ENCODE measurements at places on chromosomes 13 and 19. TPM values are rescaled to one million over a fixed set of nuclear protein-coding genes. Genes with fewer than 3 reads are reported as not detected.

DNA sequence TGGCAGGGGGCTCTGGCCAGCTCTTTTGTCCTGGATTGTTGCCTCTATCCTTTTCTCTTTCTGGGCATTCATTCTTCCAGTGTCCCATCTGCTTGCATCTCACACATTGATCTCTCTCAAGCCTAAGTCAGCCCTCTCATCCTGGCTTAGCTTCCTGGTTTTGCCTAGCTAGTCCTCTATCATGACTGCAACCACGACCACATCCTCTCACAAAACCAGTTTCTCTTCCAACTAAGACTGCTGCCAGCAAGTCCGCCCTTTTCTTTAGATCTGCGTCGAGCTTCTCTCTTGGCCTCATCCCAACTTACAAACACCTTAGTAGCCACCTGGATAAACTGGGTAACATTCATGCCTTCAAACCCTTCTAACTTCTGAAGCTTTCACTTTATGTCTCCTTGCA is 212.2 kb upstream of the HTR2A start:
- H3K36me3 ChIP-seq = no peaks in the 10 kb centered on the region
- DNase-seq = no peak
- no peak overlapping the region for H3K27ac ChIP-seq
- no peaks in the 10 kb centered on the region for H3K27me3 ChIP-seq
- H3K4me1 ChIP-seq = peaks cover 8% of the 10 kb centered on the region

- no peaks in the 10 kb centered on the region for H3K27me3 ChIP-seq
- no peak overlapping the region for H3K27ac ChIP-seq
- H3K4me3 ChIP-seq = no peak overlapping the region
- H3K36me3 ChIP-seq = no peaks in the 10 kb centered on the region
- no peaks in the 10 kb centered on the region for H3K4me1 ChIP-seq
Observed at GRCh38 chr13:64633948-64634347, 2596.2 kb downstream of the PCDH9 start.

DNA sequence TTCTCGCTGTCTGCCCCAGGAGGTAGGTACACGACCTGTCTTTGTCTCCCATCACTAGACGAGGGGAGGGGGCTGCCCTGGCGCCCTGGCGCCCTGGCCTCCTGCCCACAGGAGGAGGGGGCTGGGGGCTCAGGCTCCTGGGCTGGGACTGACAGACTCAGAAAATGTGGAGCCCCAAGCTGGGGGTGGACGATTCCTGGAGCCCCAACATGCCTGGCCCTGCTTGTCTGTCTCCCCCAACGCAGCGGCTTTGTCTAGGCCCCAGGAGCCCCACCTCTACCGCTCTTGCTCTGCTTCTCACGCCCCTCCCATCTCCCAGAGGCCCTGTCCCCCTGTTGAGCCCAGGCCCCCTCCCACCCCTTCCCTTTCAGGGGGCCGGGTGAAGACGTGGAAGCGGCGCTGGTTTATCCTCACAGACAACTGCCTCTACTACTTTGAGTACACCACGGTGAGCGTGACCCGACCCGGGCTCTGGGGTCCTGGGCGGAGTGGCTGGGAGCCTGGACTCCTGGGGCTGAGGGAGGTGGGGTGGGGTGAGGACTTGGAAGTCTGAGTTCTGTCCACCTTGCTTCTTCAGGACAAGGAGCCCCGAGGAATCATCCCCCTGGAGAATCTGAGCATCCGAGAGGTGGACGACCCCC is 8.6 kb downstream of the CYTH2 start:
- no peak for DNase-seq
- H3K27me3 ChIP-seq = no peaks in the 10 kb centered on the region
- H3K36me3 ChIP-seq = no peaks in the 10 kb centered on the region
- H3K27ac ChIP-seq = no peak overlapping the region

DNA sequence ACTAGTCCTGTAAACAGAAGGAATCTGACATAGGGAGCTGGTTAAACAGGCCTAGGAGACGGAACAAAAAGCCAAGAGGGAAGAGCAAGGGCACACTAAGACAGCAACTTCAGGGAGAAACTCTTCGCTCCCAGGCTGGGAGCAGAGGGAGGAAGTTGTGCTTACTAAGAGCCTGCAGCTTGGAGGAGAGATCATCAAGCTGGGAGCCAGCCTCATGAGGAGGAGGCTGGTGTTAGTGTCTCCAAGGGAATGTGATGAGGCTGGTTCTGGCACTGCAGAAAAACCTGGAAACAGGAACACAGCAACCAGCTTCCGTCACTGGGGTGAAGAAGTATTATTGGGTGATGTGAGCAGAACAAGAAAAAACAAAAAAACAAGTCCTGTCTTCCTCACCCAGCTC is 1027.3 kb downstream of the UQCRFS1 start:
- no peaks in the 10 kb centered on the region for H3K36me3 ChIP-seq
- H3K27me3 ChIP-seq = no peaks in the 10 kb centered on the region
- no peak for DNase-seq

GRCh38 chr19:45560686-45561085 is 23.9 kb downstream of the OPA3 start:
- H3K36me3 ChIP-seq = no peaks in the 10 kb centered on the region
- DNase-seq = no peak
- H3K27me3 ChIP-seq = no peaks in the 10 kb centered on the region
- H3K4me1 ChIP-seq = no peaks in the 10 kb centered on the region
- no peak overlapping the region for H3K4me3 ChIP-seq
- no peak overlapping the region for H3K27ac ChIP-seq

DNA sequence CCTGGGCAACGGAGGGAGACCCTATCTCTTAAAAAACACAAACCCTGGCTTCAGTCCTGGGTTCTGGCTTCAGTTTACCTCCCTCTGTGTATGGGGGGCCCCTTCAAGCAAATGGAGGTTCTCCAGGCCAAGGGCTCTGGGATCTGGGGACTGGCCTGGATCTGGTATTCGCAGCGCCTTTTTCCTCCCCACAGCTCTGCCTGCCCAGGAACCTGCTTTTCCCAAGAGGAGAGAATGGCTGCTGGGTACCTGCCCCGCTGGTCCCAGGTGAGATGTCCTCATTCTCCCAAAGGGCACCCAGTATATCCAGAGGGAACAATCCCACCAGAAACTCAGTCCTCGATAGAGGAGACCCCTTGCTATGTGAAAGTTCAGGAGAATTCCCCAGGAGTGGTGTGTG is 3.2 kb downstream of the ZNF554 start:
- no peak for DNase-seq
- H3K4me1 ChIP-seq = peaks cover 4% of the 10 kb centered on the region
- H3K27me3 ChIP-seq = no peaks in the 10 kb centered on the region
- no peak overlapping the region for H3K4me3 ChIP-seq
- H3K27ac ChIP-seq = no peak overlapping the region
- H3K36me3 ChIP-seq = no peaks in the 10 kb centered on the region

DNA sequence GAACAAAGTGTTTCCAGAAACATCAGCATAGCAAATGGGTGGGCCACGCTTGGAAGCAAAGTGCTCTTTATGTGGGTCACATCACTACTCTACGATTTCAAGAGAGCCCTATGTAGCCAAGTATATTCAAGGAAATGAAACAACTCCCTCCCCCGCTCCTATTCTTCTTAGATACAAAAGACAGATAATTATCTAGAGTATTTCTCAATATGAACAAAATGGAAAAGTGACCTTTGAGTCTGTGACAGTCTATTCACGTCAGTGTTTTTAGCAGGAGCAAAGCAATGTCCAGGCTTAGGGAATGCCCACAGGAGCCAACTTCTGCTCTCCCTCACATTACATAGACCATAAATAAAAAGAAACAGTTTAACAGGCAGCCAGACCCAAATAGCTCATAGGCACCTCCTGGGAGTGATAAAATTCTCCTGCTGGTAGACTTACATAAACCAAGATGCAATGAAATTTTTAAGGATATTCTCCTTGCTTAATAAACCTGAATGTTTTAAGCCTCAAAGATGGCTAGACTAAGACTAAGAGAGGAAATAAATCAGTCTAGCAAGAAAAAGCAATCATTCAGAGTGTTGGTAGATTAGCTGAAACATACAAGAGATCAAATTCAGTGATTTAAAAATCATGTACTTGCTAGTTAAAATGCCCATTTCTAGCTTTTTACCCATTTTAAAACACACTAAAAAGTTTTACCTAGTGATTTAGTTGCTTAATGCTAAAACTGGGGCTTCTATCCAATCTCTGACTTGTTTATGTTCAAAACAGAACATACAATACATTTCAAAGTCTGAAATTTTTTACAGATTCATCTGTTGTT is 182.8 kb downstream of the RGCC start:
- no peaks in the 10 kb centered on the region for H3K27me3 ChIP-seq
- DNase-seq = peak; percentile 38
- H3K27ac ChIP-seq = peak overlapping the region; percentile 59
- no peak overlapping the region for H3K4me3 ChIP-seq
- peaks cover 25% of the 10 kb centered on the region for H3K4me1 ChIP-seq
- no peaks in the 10 kb centered on the region for H3K36me3 ChIP-seq

- peak overlapping the region; percentile 15 for H3K27ac ChIP-seq
- no peaks in the 10 kb centered on the region for H3K27me3 ChIP-seq
- no peak for DNase-seq
- H3K4me1 ChIP-seq = no peaks in the 10 kb centered on the region
Observed at GRCh38 chr19:31583148-31583547, 233.9 kb upstream of the TSHZ3 start.

DNA sequence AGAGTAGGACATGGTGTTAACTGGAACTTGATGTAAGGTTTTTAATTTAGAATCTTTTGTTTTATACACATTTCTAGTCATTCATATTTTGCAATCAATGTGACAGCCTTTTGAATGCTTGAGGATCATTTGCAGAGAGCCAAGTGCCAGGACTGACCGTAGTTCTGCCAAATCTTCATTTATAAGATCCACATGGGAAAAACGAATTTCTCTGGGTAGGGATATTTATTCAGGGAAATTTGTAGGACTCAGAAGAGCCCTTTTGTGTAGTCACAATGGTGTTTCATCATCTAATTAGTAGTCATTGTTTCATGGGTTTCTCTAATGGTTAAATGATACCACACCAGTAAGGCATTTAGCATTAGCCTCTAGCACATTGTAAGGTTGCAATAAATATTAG is 161.1 kb downstream of the LMO7 start:
- H3K27me3 ChIP-seq = no peaks in the 10 kb centered on the region
- H3K4me3 ChIP-seq = no peak overlapping the region
- DNase-seq = no peak
- H3K27ac ChIP-seq = no peak overlapping the region
- no peaks in the 10 kb centered on the region for H3K36me3 ChIP-seq
- peaks cover 11% of the 10 kb centered on the region for H3K4me1 ChIP-seq

DNA sequence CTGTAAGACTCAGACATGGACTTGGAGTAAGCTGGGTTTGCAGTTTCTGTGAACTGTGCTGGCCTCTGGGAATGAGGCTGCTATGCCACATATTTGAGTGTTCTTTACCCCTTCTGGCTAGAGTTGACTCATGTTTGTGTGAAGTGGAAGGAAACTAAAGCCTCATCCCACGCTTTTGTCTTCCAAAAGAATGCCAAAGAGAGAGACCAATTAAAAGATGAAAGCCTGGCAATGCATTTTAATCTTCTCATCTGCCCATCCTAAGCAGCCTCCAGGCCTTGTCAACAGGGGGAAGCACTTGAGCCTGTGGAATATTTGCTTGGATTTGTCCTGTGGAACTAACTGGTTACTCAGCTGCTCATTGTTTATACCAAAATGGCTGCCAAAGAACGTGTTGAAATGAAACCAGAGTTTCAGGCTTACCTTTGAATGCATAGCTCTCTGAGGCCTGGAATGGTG is 49.1 kb downstream of the LMO7 start:
- no peaks in the 10 kb centered on the region for H3K4me1 ChIP-seq
- peak overlapping the region; percentile 55 for H3K27ac ChIP-seq
- no peak overlapping the region for H3K4me3 ChIP-seq
- no peak for DNase-seq
- no peaks in the 10 kb centered on the region for H3K27me3 ChIP-seq

DNA sequence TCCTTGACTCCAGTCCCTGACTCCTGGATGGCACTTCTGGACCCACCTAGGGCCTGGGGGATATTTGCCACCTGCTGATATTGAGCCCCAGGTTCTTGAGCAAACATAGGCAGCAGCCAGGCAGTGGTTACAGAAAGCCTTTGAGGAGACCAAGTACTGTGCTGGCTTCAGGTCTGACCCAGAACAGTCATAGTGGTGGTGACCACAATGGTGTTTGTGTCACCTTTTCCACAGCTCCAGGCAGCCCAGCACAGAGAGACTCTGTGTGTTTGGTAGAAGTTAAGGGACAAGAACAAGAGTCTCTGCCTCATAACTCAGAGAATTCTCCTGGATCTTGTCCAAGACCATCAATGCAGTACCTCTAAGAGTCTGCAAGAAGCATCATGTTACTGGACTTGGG is 14.6 kb upstream of the CLC start:
- no peak overlapping the region for H3K27ac ChIP-seq
- no peaks in the 10 kb centered on the region for H3K4me1 ChIP-seq
- no peak for DNase-seq
- H3K27me3 ChIP-seq = peaks cover 7% of the 10 kb centered on the region
- no peak overlapping the region for H3K4me3 ChIP-seq
- no peaks in the 10 kb centered on the region for H3K36me3 ChIP-seq

- no peaks in the 10 kb centered on the region for H3K4me1 ChIP-seq
- no peak overlapping the region for H3K4me3 ChIP-seq
- H3K27me3 ChIP-seq = no peaks in the 10 kb centered on the region
- no peaks in the 10 kb centered on the region for H3K36me3 ChIP-seq
Observed at GRCh38 chr13:37587236-37587635, 11.3 kb downstream of the POSTN start.

The SCAF1 gene
- 18.6 TPM for total RNA-seq

The C19orf85 gene
- not detected for total RNA-seq

The SH2D3A gene
- 14.8 TPM for total RNA-seq

The OPA3 gene
- total RNA-seq = 15.1 TPM

The ANGPTL8 gene
- 25.5 TPM for total RNA-seq

The MISP gene
- 43.7 TPM for total RNA-seq

Data from hepatocyte (in vitro differentiated cells).